Stimulated activated CD4-positive, alpha-beta T cell treated with anti-CD3 and anti-CD28 coated beads, Interleukin-2, amount 100 ng/mL, for 4 hours (primary cell): ENCODE measurements at places on chromosomes 16 and 17.
A peak's percentile ranks its signal among the peaks of the same experiment; 100 is the strongest.

GRCh38 chr16:66616169-66616568, 11.7 kb downstream of the CMTM3 start:
- DNase-seq: no peak

GRCh38 chr17:60528828-60529227, 2.8 kb upstream of the APPBP2 start:
- DNase-seq: no peak

- DNase-seq: no peak
These were observed 144.3 kb upstream of the CACNG3 start for GRCh38 chr16:24111724-24112302.

DNA sequence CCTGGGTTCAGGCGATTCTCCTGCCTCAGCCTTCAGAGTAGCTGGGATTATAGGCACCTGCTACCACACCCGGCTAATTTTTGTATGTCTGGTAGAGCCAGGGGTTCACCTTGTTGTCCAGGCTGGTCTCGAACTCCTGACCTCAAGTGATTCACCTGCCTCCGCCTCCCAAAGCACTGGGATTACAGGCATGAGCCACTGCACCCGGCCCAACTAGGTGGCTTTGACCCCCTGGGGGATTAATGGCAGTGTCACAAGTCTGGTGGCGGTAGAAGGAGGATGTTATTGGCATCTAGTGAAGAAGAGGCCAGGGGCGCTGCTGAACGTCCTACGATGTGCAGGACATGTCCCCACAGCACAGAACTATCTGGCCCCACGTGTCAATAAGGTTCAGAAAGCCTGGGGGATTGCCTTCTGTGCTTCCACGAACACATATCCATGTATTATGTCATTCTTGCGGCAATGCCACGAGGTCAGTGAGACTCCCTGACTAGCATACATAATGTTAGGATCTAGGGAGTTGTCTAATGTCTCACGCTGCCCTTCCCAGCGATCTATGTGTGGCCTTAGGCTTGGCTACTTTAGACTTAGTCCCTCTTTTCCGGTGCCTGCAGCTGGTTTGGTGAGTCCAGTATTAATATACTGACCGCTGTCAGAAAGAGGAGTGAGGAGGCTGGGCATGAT, 75.8 kb downstream of the ABCC6 start:
- no peak for DNase-seq

DNA sequence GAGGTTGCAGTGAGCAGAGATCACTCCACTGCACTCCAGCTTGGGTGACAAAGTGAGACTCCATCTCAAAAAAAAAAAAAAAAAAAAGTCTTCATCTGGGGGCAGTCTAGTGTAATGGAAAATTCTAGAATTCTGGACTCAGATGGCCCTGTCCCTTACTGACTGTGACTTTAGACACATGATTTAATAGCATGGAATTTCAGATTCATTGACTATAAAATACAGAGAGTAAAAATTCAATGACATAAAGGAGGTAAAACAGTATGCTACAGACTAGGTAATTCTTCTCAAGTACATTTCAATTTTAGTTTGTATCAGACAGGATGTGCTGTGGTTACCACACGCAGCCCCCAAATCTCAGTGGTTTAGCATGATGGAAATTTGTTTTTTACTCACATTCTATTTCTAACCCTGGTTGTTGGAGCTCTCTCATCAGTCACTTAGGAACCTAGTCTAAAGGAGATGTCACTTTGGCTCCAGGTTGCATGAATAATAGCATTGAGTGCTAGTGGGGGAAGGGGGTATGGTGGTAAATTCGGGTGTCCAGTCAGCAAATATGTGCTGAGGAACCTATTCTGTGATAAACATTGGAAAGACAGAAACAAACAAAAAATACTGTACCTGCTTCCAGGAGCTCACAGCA, 444.0 kb downstream of the XYLT1 start:
- no peak for DNase-seq

- DNase-seq: no peak
These were observed 481.9 kb upstream of the ERCC4 start for GRCh38 chr16:13438064-13438463.

- DNase-seq: no peak
These were observed 42.7 kb downstream of the BANP start for GRCh38 chr16:87993901-87994300.

DNA sequence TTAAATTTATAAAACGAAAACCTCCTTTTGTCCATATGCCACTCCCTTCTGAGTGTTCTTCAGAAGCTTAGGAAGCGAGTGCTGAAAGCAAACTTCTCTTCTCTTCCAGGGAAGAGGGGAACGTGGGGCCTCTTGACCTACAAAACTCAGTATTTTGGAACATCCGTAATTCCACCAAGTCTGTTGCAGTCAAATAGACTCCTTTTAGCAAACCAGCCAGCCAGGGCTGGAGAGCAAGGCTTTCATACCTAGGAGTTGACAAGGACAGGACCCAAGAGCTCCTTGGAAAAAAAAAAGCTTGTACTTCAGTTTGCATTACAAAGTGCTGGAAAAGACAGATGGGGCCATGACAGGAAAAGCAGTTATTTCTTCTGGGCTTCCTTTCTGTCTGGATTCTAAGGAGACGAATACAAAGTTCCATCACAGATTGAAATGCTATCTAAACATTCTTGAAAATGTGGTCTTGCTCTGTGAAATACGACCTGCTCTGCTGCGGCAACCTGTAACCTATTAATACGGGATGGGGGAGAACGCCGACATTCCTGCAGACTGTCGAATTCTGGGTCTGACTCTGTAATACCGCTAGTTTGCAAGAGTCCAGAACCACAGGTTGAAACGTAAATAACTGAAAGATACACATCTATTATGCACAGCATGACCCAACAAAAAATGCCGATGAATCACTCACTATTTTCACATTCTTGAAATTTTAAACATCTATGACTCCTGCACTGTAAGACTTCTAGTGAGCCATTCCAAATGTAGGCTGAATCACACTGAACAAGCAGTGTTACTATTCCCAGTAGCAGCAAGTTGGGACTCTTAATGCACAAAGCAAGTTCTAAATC, 20.6 kb downstream of the VPS53 start:
- no peak for DNase-seq

DNA sequence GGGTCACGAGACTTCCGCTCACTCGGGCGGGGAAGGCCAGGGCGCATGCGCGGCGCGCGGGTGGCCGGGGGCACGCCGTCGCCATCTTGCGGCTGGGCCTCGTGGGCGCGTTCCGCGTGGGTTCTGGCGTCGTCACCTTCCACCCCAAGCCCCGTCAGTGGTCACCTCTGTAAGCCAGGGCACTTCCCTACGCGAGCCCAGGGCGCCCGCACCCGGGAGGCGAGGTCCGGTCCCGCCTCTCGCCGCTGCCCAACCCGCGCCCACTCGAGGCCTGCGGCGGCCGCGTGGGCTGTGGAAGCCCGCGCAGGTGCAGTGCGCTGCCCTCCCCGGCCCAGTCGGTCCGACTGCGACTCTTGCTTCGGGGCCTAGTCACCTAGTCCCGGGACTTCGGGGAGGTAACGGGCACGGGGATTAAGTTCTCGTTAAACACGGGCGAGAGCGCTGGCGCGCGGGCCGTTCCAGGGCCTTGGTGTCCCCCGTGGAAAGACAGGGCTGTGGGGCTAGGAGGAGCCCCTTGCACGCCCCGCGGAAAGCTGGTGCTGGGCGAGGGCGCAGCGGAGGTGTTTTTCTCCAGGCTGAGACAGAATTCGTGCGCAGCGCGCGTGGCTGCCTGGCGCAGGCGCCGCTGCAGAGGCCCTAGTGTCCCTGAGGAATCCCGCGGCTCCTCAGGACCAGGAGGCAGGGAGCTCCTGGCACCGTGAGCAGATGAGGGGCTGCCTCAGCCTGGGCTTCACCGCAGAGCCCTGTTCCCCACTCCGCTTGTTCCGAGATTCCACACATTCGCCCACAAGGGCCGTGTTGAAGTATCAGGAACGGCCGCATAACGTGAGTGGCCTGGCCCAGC, 472 bp upstream of the ARHGDIA start:
- DNase-seq: peak; percentile 96

DNA sequence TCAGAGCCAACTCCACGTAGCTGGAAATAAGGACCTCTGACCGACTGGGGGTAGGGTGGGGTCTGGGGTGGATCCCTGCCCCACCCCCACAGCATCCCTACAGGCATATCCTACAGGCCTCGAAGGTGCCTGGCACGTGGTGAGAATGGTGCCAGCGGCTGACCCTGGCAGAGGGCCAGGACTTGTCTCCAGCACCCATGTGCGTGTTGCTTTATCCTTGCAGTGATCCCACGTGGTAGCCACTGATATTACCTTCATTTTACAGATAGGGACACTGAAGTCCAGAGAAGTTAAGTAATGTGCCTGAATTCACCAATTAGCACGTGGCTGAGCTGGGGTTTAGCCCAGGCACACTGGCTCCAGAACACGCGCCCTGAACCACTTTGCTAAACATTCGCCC, 8.3 kb downstream of the ITGAD start:
- DNase-seq: no peak

DNA sequence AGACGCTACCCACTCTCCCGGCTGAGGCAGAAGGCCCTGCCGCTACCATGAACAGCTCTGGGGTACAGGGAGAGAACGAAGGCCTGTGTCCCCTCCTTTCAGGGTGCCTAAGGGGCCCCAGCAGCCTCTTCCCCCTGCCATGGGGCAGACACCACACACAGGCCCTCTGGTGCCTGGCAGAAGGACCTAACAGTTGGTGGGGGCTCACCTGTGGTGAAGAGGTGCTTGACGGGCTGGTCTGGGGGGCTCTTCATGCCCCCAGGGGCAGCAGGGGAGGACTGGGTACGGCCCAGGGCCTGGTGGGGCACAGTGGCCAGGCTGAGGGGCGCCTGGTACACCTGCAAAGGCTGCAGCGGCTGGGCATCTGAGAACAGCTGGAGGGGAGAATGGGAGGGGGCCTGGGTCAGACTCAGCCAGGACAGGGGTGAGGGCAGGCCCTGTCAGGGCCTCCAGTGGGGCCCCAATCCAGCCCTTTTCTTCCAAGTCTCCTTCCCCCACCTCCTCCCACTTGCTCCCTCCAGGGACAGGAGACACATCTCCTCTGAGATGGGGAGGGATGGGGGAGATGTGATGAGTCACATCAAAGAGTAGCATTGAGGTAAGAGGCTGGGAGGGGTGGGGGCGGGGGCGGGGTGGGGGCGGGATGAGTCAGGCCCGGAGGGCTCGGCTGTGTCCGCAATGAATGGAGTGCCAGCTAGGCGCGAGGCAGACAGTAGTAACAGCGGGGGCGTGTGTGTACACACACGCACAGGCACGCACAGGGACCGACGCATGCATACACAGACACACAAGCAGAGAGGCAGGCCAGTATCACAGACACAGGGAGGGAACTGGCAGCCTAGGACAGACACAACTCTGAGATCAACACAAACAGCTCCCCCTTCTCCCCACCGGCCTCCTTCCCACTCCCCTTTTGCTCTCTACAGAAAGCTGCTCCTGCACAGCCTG, 16.1 kb downstream of the G6PC3 start:
- peak; percentile 76 for DNase-seq

- DNase-seq: no peak
These were observed 171.8 kb upstream of the CACNG5 start for GRCh38 chr17:66663041-66663606.

DNA sequence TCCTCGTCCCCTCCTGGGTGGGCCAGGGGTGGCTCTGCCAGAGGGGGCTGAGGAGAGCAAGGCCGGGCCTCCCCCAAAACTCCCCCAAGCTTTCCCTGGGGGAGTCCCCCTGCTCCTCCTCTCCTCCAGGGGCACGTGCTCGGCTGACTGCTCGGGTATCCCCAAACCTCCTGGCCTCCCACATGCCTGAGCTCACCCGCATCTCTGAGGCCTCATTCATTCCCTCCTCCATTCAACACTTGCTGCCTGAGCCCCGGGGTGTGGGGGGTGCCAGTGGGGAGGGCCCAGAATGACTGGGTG, 83.1 kb downstream of the RTN4RL1 start:
- no peak for DNase-seq

GRCh38 chr16:50245417-50246298, 20.7 kb upstream of the ADCY7 start:
- DNase-seq: peak; percentile 70

GRCh38 chr17:80528536-80528935, 16.1 kb upstream of the RPTOR start:
- DNase-seq: no peak

GRCh38 chr16:77223184-77223583, 24.0 kb downstream of the SYCE1L start:
- DNase-seq: no peak

GRCh38 chr16:57612494-57612893, 15.9 kb upstream of the ADGRG1 start:
- no peak for DNase-seq

DNA sequence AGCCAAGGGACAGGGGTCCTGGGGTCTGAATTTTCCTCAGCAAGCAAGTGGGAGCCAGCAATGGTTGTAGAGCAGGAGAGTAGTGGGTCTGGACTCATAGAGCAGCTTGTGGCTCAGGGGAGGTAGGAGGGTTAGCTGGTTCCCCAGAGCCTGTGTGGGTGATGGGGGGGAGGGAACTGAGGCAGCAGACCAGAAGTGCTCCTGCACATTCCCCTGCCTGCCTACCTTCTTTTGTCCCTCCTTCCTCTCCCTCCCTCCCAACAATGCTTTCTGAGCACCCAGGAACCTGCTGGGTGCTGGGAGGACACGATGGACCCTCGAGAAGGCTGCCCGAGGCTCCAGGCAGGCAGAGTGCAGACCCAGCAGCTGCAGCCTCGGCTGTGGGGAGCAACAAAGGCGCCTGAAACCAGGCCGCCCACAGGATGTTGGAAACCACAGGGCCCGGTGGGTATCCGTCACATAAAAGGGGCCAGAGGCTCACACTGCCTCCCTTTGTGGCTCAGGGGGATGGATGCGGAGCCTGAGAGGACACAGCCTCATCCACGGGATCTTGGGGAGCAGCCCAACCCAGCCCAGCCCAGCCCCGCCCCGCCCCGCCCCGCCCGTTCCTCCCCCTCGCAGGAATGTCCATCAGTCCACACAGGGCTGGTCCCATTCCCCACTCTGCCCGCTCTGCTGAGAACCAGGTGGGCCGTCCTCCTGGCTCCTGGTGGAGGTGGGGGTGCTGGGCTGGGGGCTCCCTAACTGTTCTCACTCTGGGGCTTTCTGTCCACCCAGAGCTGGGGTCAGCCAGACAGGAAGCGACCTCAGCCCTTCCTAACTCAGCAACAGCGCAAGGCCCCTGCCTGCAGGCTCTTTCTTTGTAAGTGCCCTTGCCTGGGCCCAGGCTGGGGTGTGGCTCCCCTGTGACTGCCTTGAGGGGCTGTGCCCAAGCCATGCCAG, 1.7 kb upstream of the NLRC3 start:
- no peak for DNase-seq

DNA sequence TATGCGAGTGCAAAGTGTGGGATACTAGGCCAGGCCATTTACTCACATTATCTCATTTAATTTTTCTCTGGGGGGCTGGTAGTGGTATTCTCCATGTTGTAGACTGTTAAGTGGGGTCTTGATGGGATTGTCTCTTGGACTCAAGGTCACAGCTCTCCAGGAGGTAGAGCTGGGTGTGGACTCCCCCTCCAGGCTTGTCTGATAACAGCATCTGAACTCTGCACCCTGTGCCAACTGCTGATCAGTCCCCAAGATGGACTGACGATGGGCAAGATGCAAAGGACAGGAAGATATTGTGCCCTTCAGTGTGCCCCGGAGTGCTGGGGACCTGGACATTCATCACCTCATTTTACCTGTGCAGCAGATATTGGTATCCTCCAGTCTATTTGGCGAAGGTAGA, 147.8 kb downstream of the MSI2 start:
- no peak for DNase-seq
